ENCODE measurements at places on chromosomes 3 and 15. TPM values are rescaled to one million over a fixed set of nuclear protein-coding genes. Genes with fewer than 3 reads are reported as not detected.

- no peaks in the 10 kb centered on the region for H3K27me3 ChIP-seq
- no peak overlapping the region for H3K4me3 ChIP-seq
- H3K36me3 ChIP-seq: no peaks in the 10 kb centered on the region
- H3K4me1 ChIP-seq: no peaks in the 10 kb centered on the region
Observed at GRCh38 chr3:107239703-107240102, 137.5 kb upstream of the CCDC54 start.

GRCh38 chr3:16904423-16905417, 20.0 kb downstream of the PLCL2 start:
- peaks cover 16% of the 10 kb centered on the region for H3K4me1 ChIP-seq
- H3K4me3 ChIP-seq: no peak overlapping the region
- DNase-seq: no peak
- H3K27me3 ChIP-seq: no peaks in the 10 kb centered on the region
- H3K36me3 ChIP-seq: no peaks in the 10 kb centered on the region
- no peak overlapping the region for H3K27ac ChIP-seq

GRCh38 chr3:194609601-194610000, 23.6 kb downstream of the TMEM44 start:
- H3K36me3 ChIP-seq: no peaks in the 10 kb centered on the region
- no peak for DNase-seq
- H3K4me1 ChIP-seq: no peaks in the 10 kb centered on the region
- no peak overlapping the region for H3K4me3 ChIP-seq
- H3K27ac ChIP-seq: no peak overlapping the region
- H3K27me3 ChIP-seq: no peaks in the 10 kb centered on the region

DNA sequence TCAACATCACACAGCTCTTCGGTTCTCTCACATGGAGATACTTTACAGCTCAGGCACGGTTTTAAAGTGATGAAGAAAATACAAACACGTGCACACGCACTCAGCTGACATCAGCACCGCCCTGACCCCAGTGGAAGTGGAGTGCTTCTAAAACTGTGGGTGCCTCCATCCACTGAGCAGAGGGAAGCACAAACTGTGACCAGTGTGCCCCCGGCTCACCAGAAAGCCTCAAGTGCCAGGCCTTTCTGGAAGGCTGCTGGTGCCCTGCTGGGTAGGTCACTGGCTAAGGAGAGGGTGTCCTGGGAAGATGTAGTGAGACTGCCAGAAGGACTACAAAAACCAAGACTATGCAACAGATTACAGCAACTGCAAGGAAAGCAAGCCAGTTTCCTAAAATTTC, 78.5 kb downstream of the OCA2 start:
- H3K27ac ChIP-seq: no peak overlapping the region
- DNase-seq: no peak
- H3K27me3 ChIP-seq: no peaks in the 10 kb centered on the region
- no peak overlapping the region for H3K4me3 ChIP-seq

DNA sequence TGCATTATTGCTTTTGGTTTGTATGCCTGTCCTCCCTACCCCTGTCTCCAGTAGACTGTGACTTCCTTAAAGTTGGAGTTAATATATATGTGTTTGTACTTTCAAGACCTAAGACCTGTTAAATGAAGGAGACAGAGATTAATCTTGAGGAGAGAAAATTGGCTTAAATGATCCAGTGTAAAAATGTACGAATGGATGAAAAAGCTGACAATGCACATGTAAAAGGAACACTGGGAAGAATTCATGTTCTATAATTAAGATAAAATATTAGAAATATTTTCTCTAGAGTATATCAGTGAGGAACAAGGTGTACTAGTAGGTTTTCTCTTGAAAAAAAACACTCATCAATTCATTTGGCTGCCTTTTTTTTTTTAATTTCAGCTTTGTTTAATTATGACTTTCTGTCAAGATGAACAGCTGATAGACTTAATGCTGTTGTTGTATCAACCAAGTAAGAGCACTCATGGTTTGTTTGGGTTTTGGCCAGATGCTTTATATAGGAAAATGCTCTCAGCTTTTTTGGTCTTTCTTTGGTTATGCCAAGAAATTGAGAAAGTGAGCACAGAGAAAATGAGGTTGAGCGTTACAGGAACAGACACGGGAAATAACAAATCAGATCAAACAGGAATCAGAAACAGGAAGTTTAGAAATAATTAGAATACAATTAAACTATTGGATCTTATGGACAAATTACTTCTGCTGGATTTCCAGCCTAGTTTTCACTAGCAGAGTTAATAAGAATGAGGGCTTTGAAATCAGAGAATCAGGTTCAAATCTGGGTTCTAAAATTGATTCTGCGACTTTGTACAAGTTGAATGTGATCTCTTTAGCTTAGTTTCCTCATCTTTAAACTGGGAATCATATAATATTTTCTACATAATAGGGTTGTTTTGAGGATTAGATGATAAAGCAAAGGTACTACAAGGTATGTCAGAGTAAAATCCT, 38.3 kb upstream of the AADAC start:
- no peak overlapping the region for H3K4me3 ChIP-seq
- no peaks in the 10 kb centered on the region for H3K27me3 ChIP-seq
- H3K36me3 ChIP-seq: no peaks in the 10 kb centered on the region
- no peak for DNase-seq

GRCh38 chr15:98853161-98853560, 154.4 kb downstream of the PGPEP1L start:
- DNase-seq: peak; percentile 90
- H3K27me3 ChIP-seq: no peaks in the 10 kb centered on the region
- H3K4me3 ChIP-seq: peak overlapping the region; percentile 83

DNA sequence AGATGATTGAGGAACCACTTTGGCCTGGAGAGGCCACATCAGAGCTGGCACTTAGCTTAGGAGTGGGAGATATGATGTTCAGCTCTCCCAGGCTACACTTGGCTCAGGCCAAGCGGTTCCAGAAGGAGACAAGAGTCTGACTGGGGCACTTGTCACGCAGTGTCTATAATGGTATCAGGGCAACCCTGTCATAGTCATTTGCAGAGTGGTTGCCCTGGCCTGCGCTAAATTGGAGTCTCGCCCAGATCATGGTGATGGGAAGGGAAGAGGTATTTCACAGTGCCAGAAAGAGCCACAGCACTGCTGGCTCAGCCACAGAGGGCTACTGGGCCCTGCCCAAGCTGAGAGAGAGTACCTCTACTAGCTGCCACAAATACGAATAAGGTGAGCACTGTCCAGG, 186.9 kb upstream of the CRBN start:
- H3K27me3 ChIP-seq: no peaks in the 10 kb centered on the region
- no peaks in the 10 kb centered on the region for H3K4me1 ChIP-seq
- no peak overlapping the region for H3K27ac ChIP-seq
- no peaks in the 10 kb centered on the region for H3K36me3 ChIP-seq
- H3K4me3 ChIP-seq: no peak overlapping the region

- no peaks in the 10 kb centered on the region for H3K4me1 ChIP-seq
- DNase-seq: no peak
- no peak overlapping the region for H3K27ac ChIP-seq
- no peaks in the 10 kb centered on the region for H3K27me3 ChIP-seq
Observed at GRCh38 chr3:11764931-11765363, 81.7 kb downstream of the TAMM41 start.

DNA sequence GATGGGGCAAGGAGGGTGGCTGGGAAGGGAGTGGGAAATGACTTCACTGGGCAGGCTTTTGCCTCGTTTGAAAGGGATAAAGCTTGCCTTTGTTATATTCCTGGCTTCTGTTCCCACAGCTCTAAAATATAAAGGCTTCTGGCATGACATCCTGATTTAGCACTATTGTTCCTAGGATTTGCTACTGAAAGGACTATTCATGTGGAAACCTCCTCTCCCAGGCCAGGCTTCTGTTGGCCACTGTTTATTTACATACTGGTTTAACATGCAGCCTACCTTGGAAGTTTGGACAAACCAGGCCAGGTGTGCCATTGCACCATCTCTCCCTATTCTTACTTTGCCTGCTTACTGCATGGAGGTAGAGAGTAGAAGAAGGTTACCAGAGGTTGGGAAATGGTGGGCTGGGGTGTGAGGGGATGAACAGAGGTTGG, 2.4 kb upstream of the LMCD1 start:
- H3K4me1 ChIP-seq: peaks cover 15% of the 10 kb centered on the region
- DNase-seq: no peak
- no peak overlapping the region for H3K4me3 ChIP-seq
- H3K36me3 ChIP-seq: no peaks in the 10 kb centered on the region
- H3K27ac ChIP-seq: no peak overlapping the region
- no peaks in the 10 kb centered on the region for H3K27me3 ChIP-seq

- no peak overlapping the region for H3K4me3 ChIP-seq
- no peaks in the 10 kb centered on the region for H3K27me3 ChIP-seq
- peak; percentile 52 for DNase-seq
- no peaks in the 10 kb centered on the region for H3K36me3 ChIP-seq
- no peak overlapping the region for H3K27ac ChIP-seq
- peaks cover 11% of the 10 kb centered on the region for H3K4me1 ChIP-seq
Observed at GRCh38 chr15:74613089-74613952, 2.3 kb upstream of the CLK3 start.

GRCh38 chr3:99686955-99687612, 48.7 kb downstream of the COL8A1 start:
- no peaks in the 10 kb centered on the region for H3K36me3 ChIP-seq
- no peak overlapping the region for H3K4me3 ChIP-seq
- H3K4me1 ChIP-seq: no peaks in the 10 kb centered on the region
- DNase-seq: peak; percentile 75
- H3K27me3 ChIP-seq: no peaks in the 10 kb centered on the region

DNA sequence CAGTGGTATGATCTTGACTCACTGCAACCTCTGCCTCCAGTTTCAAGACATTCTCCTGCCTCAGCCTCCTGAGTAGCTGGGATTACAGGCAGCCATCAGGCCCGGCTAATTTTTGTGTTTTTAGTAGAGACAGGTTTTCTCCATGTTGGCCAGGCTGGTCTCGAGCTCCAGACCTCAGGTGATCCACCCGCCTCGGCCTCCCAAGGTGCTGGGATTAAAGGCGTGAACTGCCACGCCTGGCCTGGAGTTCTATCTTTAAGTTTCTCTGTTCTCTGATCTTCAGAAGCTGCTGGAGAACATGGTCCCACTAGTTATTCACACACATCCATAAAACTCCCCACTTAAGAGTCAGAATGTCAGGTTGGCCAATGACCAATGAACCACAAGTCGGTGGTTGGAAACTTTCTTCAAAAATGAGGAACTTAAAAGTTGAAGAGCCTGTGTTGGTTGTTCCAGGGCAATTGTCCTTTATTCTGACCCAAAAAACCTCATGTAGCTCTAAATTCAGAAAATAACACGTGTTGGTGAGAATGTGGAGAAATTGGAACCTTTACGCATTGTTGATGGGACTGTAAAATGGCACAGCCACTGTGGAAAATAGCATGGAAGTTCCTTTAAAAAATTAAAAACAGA, 55.9 kb upstream of the PIK3CB start:
- H3K4me3 ChIP-seq: no peak overlapping the region
- no peaks in the 10 kb centered on the region for H3K36me3 ChIP-seq
- H3K27me3 ChIP-seq: no peaks in the 10 kb centered on the region
- no peaks in the 10 kb centered on the region for H3K4me1 ChIP-seq
- H3K27ac ChIP-seq: no peak overlapping the region
- DNase-seq: no peak

GRCh38 chr3:157418104-157418503, 18.5 kb upstream of the PTX3 start:
- no peak for DNase-seq
- no peak overlapping the region for H3K4me3 ChIP-seq
- H3K27ac ChIP-seq: no peak overlapping the region
- H3K4me1 ChIP-seq: no peaks in the 10 kb centered on the region

GRCh38 chr15:65533057-65533756, 2.9 kb downstream of the HACD3 start:
- H3K4me3 ChIP-seq: peak overlapping the region; percentile 6
- DNase-seq: no peak
- no peaks in the 10 kb centered on the region for H3K36me3 ChIP-seq
- H3K4me1 ChIP-seq: no peaks in the 10 kb centered on the region
- peak overlapping the region; percentile 54 for H3K27ac ChIP-seq

DNA sequence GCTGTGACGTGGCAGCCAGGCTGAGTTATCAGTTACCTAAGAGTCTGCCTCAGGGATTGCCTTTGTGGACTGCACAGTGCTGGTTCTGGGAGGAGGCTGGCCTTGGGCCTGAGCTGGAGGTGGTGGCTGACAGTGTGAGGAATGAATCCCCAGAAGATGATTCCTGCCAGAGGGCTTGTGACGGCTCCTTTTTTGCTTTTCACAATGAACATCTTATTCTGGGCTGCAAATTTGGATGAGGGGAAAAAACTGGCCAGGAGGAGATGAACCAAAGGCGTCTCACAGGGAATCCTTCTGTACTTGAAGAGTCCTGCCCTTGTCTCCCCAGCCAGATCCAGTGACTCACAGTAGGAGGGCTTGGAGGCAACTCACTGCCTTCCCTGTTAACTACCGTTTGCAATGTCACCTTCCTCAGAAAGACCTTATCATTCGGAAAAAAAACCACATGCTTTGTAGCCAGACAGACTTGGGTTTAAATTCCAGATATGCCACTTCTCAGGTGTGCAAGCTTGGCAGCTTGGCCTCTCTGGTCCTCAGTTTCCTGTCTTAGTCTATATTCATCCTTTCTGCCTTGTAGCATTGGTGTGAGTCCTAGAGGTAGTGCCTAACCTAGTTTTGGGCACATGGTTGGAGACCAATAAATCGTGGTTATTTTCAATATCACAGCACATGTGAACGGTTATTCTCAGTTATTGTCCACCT, 19.1 kb downstream of the ST6GAL1 start:
- no peak overlapping the region for H3K4me3 ChIP-seq
- H3K27ac ChIP-seq: no peak overlapping the region
- no peak for DNase-seq

GRCh38 chr3:48086705-48087104, 70.5 kb upstream of the MAP4 start:
- peak overlapping the region; percentile 96 for H3K27ac ChIP-seq
- H3K4me3 ChIP-seq: peak overlapping the region; percentile 84

- peaks cover 3% of the 10 kb centered on the region for H3K36me3 ChIP-seq
- DNase-seq: no peak
- no peak overlapping the region for H3K4me3 ChIP-seq
- no peak overlapping the region for H3K27ac ChIP-seq
- no peaks in the 10 kb centered on the region for H3K27me3 ChIP-seq
- H3K4me1 ChIP-seq: peaks cover 16% of the 10 kb centered on the region
Observed at GRCh38 chr15:41955807-41956525, 16.4 kb downstream of the EHD4 start.

DNA sequence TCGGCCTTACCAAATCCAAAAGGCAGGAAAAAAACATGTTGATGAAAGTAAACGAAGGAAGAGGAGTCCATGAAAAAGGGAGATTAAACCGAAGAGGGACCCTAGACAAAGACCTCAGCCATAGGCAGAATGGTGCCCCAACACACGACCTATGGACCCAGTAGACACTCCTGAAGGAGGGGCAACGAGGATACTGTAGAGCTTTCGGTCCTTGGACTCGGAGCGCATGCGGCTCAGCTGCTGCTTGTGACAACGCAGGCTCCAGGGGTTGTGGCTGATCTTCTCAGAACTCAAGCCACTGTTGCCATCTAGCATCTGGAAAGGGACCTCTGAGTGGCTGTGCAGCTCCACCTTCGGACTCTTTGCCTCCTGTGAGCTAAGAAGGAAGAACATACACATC, 8.8 kb upstream of the GMPPB start:
- H3K4me1 ChIP-seq: no peaks in the 10 kb centered on the region
- H3K36me3 ChIP-seq: peaks cover 19% of the 10 kb centered on the region
- no peak overlapping the region for H3K4me3 ChIP-seq
- DNase-seq: no peak
- no peak overlapping the region for H3K27ac ChIP-seq
- no peaks in the 10 kb centered on the region for H3K27me3 ChIP-seq

GRCh38 chr3:74491874-74492273, 122.6 kb downstream of the CNTN3 start:
- DNase-seq: no peak
- no peaks in the 10 kb centered on the region for H3K4me1 ChIP-seq

SLC28A2 gene
- polyA plus RNA-seq: 0.17 TPM

PAQR9 gene
- not detected for polyA plus RNA-seq

ADGRG7 gene
- polyA plus RNA-seq: not detected

TEX9 gene
- 9.4 TPM for polyA plus RNA-seq

ARPIN gene
- 11.7 TPM for polyA plus RNA-seq

FBXO40 gene
- not detected for polyA plus RNA-seq

MYL3 gene
- polyA plus RNA-seq: 81.9 TPM

Measured in kidney (tissue), 22 donors.